Activated CD4-positive, alpha-beta T cell treated with anti-CD3 and anti-CD28 coated beads for 48 hours (primary cell): ENCODE measurements at places on chromosomes 6 and 20.

GRCh38 chr6:87832025-87832825, 130.2 kb upstream of the AKIRIN2 start:
- DNase-seq, result no peak

- no peak for DNase-seq
Measured at GRCh38 chr20:33372993-33373441, 28.3 kb downstream of the CDK5RAP1 start.

- no peak for DNase-seq
Measured at GRCh38 chr6:11552442-11552841, 14.9 kb downstream of the TMEM170B start.

DNA sequence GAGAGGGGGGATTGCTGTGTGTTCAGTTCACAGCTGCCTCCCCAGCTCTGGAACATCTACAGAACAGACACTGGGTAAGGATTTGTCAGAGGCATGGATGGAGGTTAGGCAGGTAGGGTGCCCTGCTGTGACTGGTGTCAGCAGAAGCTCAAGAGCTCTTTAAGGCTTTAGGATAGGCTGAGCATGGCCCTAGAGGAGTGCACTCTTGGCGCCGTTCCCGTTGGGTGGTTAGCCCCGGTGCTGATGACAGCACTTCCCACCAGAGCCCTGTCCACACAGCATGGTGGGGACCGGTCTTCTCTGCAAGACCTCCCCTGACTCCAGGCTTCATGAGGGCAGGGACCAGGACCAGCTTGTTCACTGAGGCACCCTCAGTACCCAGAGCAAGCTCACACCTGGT, 262.0 kb downstream of the BMP7 start:
- no peak for DNase-seq

DNA sequence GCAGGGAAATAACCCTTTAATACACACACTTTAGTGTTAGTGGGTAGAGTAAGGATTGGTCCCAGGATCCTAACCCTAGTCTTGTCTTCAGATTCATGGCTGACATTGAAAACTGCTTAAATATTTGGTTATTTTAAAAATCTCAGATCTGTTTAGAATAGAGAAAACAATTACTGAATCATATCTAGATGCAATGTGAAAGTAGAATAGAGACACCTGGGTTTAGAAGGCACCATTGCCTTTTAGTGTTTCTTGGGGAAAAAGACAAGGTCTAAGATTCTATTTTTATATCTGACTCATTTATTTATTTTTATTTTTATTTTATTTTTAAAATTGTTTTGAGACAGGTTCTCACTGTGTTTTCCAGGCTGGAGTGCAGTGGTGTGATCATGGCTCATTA, 6.0 kb downstream of the DDX43 start:
- DNase-seq, result no peak

GRCh38 chr6:87655824-87656223, 46.2 kb downstream of the AKIRIN2 start:
- no peak for DNase-seq

- no peak for DNase-seq
Measured at GRCh38 chr6:52558266-52559000, 18.4 kb downstream of the TRAM2 start.
